ENCODE measurements at places on chromosomes 5 and 9.

- no peak for DNase-seq
These were observed 3.4 kb downstream of the LRRC70 start for GRCh38 chr5:62581836-62582597.

GRCh38 chr5:14699807-14700400 is 35.4 kb downstream of the OTULIN start:
- DNase-seq, result no peak

- no peak for DNase-seq
These were observed 40.0 kb downstream of the DAPK1 start for GRCh38 chr9:87537625-87538024.

GRCh38 chr9:84111726-84112125 is 131.1 kb downstream of the RMI1 start:
- peak; percentile 6 for DNase-seq

- peak; percentile 68 for DNase-seq
These were observed 57.0 kb downstream of the COL15A1 start for GRCh38 chr9:99000476-99001395.

- DNase-seq, result no peak
These were observed 26.6 kb downstream of the PCDHAC2 start for GRCh38 chr5:140992828-140993227.

DNA sequence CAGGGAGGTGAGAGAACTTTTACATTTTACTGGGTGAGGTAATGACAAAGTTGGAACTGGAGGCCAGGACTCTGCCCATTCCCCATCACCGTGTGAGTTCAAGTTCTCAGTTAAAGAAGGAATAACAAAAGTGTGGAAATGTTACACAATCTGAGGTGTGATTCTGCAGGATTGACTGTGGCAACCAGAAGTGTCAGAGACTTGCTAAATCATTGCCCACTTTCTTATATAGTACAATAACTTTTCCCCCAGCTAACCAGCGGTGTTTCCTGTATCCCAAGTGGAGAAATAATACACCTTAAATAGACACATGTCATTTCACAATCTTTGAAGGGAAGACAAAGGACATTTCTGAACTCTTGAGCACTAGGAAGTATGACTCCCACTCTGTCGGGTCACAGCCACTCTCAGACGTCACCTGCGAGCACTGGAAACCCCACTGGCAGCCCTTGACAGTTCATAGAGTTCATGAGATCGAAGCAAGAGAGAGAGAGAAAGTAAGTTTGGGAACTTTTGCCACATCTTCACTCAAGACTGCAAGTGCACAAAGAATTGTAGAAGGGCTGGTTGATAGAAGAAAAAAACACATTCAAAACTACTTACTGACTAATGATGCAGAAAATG is 28.4 kb downstream of the PAX5 start:
- no peak for DNase-seq

DNA sequence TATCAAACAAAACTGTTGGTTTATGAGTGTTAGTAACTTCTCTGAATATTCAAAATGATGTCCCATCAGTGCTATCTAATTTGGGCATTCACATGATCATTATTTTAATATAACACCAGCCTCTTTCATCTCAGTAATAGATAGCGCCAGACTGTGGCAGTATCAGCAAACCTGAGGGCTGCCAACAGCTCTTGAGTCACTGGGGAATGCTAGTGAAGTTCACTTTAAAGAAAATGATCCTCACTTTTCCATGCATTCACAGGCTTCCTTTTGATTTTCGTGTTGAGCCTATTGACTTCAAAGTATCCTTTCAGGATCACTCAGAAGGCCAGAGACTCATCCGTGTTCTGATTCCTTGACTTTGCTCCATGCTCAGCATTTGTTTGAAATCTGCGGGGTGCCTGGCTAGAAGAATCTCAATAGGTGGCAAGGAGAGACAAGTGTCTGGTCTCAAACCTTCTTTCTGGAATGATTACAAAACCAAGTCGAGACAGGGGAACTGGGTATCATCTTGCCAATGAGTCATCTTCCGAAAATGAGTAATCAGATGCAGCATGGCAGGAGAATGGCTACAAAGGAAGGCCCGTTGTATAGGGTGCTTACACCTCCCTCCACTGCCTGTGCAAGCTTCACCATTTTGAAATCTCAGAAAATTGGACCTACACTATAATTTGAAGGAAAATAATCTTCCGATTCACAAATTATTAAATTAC is 509.1 kb downstream of the RASEF start:
- peak; percentile 26 for DNase-seq

- no peak for DNase-seq
These were observed 264.8 kb downstream of the DOCK8 start for GRCh38 chr9:479304-479970.

GRCh38 chr5:103525361-103525760 is 37.2 kb downstream of the NUDT12 start:
- no peak for DNase-seq

DNA sequence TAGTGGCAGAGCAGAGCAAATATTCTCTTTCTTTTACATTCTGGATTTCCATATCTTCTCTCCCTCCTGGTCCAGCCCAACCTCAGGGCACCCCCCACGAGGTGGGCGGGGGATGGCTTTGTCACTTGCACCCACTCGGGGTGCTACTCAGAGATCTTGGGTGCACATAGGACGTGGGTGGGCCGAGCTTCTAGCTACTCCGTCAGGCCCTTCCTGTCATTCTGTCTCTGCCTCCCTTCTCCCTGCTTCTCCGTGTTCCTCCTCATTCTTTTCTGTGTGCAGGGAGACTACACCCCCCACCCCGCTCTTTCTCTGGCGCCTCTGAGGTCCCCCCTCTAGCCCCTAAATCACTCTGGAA is 19.5 kb downstream of the PCDHGC5 start:
- no peak for DNase-seq

GRCh38 chr9:132488626-132489025 is 78.6 kb downstream of the CFAP77 start:
- no peak for DNase-seq

DNA sequence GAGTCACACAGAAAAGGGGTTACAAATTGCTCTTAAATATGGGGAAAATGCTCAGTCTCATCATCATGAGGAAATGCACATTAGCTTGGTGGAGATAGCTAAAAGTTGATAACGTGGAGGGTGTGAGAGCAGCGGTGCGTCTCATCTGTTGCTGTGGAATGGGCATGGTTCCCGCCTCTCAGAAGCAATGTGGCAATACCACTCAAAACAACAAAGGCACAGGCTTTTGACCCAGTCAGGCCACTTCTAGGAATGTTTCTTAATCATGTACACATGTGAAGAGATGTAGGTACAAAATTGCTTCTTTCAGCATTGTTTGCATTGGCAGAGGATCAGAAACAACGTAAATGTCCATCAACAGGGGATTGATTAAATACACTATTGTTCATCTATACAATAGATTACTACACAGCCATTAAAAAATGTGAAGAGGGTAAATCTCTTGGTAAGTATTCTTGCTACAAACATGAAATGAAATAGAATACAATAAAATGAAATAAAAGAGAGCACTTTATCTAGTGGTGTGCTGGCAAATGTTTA is 212.6 kb upstream of the MSX2 start:
- peak; percentile 16 for DNase-seq

- DNase-seq, result no peak
These were observed 195.9 kb upstream of the TRIM32 start for GRCh38 chr9:116491219-116491618.

- DNase-seq, result no peak
These were observed 1.2 kb downstream of the SMC5 start for GRCh38 chr9:70260007-70260443.

DNA sequence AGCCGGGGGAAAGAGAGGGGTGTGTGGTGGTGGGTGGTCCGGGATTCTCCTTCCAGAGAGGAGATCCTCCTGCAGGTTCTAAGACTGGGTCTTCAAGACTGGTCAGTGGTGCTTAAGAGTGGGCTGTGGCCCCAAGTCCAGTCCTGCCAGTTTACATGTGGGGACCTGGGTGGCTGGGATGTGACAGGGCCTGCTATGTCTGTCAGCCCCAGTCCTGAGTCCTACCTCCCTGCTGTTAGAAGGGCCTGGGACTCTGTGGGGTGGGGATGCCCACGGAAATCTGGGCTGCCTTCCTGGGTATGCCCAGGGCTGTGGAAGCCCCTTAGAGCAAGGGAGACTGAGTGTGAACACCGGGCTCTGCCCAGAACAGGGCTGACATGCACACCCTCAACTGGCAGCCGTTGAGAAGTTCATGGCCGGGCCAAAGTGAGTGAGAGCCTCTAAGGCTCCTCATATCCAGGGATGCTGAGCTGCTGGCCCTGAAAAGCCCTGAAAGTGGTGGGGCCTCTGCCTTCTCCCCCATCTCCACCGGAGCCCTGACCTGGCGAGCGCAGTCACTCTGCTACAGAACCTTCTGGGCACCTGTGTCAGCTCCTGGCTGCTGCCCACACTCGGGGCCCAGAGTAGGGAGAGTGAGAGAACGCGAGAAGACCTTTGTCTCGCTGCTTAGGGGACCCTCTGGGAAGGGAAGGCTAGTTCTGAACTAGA is 1.7 kb downstream of the PHF2 start:
- no peak for DNase-seq

GRCh38 chr5:114948986-114949621 is 220.6 kb downstream of the TRIM36 start:
- no peak for DNase-seq

DNA sequence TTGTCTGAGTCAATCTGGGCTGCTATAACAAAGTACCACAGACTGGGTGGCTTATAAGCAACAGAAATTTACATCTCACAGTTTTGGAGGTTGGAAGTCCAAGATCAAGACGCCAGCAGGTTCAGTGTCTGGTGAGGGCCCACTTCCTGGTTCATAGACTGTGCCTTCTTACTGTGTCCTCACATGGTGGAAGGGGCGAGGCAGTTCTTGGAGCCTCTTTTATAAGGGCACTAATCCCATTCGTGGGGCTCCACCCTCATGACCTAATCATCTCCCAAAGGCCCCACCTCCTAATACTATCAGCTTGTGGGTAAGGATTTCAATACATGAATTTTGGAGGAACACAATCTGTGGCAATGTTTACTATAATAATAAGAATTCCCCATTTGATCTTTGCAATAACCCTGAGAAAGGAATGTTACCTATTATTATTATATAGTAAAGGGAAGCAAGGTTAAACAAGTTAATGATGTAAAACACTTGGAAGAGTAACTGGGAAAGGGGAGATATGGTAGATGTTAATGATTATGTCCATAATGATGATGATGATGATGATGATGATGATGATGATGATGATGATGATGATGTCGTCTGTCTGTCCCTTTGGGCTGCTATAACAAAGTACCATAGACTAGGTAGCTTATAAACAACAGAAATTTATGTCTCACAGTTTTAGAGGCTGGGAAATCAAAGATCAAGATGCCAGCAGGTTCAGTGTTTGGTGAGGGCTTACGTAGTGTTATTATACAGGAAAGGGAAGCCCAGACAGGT is 40.8 kb downstream of the WHRN start:
- no peak for DNase-seq

- peak; percentile 4 for DNase-seq
These were observed 222.8 kb upstream of the KIF2A start for GRCh38 chr5:62083247-62083646.

- DNase-seq, result no peak
These were observed 143.9 kb downstream of the CACNA1B start for GRCh38 chr9:138021251-138022056.
